ENCODE measurements at places on chromosomes 5 and 9.
A peak's percentile ranks its signal among the peaks of the same experiment; 100 is the strongest.

DNA sequence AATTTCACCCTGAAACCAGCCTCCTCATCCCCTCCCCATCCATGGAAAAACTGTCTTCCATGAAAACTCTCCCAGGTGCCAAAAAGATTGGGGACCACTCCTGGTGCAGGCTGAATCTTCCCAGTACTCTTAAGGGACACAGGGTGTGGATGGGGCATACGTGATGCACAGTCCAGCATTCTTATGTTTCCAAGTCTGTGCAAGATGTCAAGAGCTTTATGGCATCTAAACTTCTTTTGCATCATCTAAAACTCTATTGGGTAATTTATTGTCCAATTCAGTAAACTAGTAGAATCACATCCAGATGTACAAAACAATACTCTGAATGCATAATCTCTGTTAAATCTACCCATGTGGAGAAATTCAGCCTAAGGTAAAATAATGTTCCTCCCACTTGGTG is 9.3 kb upstream of the FGD3 start:
- DNase-seq = peak; percentile 12

GRCh38 chr9:70058569-70059116 is 15.0 kb downstream of the MAMDC2 start:
- no peak for DNase-seq

DNA sequence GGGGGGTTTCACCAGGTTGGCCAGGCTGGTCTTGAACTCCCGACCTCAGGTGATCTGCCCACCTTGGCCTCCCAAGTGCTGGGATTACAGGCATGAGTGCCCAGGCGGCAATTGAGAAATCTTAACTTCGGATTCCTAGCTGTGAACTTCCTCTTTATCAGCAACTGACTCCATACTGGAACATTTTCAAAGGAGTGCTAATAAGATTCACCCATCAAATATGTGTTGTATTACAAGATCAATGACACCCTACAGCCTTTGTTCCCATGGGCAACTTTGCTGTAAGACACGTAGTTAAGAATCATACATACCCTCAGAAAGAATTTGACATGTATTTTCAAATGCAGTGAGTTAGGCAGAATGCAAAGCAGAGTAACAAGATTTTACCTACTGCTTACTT is 23.1 kb upstream of the ACOT12 start:
- DNase-seq = no peak

DNA sequence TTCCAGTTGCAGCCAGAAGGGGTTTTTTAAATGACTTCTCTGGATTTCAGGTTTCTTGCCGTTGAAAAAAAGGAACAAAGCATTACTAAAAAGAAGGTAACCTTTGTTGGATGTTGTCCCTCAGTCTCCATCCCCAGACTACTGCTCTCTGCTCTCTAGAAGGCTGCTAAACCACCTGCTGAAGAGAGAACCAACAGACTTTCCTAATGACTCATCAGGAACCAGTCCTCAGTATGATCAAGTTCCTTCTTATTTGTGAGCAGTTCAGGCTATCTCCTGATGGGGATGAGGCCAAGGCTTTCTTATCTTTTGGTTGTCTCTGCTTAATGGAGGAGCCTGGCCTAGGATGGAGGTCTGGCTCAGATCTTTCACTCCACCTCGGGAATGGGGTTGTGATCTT is 4.1 kb downstream of the KIF4B start:
- DNase-seq = no peak

- DNase-seq = no peak
Measured at GRCh38 chr5:138844812-138845513, 30.2 kb downstream of the LRRTM2 start.

GRCh38 chr5:156366521-156366920 is 39.6 kb downstream of the SGCD start:
- no peak for DNase-seq

GRCh38 chr5:122715095-122715494 is 59.8 kb upstream of the SNX2 start:
- peak; percentile 29 for DNase-seq

DNA sequence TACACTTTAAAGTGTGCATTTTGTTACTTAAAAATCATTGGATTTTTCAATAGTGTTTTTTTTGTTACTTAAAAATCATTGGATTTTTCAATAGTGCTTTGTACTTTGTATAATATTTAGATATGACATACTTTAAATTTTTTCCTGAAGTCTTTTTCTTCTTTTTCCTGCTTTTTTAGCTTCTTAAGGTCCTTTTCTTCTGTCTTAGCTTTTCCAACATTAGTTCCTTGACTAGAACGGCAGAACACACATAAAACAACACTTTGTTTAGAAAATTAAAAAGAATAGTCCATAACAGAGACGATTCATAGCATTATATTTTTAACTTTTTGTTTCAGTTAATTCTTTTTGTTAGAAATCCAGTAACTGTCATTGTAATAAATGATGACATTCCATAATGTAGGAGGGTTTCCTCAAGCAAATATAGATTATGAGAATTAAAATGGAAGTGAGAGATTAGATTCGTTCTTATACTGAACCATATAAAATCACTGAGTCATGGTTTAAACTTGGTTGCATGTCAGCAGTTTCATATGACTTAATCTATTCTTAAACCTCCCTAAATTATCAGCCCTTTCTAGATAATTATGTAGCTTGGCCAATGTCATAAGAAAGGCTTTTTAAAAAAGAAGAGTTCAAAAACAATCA is 45.3 kb upstream of the RICTOR start:
- no peak for DNase-seq

DNA sequence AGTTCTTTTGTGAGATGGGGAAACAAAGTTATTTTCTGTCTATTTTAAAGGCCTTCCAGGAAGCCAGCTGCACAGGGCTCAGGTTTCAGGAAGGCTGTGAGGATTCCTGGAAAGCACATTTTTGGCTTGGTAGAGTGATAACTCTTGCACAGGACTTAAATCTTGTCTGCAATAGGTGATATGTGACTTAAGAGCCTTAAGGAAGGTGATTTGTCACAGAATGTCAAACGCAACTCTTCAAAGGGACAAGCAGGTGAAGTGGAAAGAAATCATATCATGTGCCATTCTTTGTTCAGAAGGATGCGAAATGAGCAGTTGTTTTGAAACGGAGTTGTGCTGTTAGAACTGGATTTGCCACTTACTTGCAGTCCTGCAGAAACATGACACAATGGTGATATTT is 459.3 kb downstream of the MAT2B start:
- DNase-seq = no peak

- DNase-seq = no peak
Measured at GRCh38 chr5:2334719-2335118, 416.8 kb downstream of the IRX2 start.

- no peak for DNase-seq
Measured at GRCh38 chr9:2120926-2121689, 106.0 kb downstream of the SMARCA2 start.

- DNase-seq = no peak
Measured at GRCh38 chr9:87849144-87849758, 33.4 kb upstream of the SPATA31E1 start.

- no peak for DNase-seq
Measured at GRCh38 chr5:140524003-140524402, 23.5 kb upstream of the EIF4EBP3 start.

- DNase-seq = no peak
Measured at GRCh38 chr9:137708590-137709284, 89.9 kb downstream of the EHMT1 start.

DNA sequence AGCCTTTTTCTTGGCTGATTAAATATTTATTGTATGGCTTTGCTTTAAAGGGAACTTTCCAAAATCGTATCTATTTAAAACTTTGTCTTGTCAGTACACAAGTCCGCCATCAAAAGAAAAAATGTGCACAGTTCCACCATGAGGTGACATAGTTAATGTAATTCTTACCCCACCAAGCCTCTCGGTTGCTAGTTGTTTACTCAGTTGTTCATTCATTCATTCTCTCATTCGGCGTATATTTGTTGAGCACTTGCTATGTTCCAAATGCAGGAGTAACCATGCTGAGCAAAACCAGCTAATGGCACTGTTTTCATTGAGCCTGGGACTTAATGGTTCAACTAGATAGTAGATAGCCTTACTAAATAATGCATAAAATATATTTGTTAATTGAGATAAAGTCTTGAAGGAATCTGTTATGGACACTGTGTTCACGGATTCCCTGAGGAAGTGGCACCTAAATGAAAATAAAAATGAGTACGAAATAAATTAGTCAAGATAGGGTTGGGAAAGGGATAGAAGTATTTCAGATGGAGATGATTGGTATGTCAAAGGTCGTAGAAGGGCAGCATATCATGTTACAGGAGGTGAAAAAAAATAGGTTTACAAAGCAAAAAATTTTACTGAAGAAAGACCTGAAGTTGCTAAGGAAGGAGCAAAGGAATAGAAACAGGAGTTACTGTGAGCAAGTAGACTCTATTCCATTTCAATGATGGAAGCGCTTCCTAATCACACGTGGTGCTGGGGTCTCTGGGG is 1.5 kb downstream of the DCAF10 start:
- DNase-seq = no peak

- no peak for DNase-seq
Measured at GRCh38 chr9:127970401-127971313, 10.1 kb downstream of the EEIG1 start.

DNA sequence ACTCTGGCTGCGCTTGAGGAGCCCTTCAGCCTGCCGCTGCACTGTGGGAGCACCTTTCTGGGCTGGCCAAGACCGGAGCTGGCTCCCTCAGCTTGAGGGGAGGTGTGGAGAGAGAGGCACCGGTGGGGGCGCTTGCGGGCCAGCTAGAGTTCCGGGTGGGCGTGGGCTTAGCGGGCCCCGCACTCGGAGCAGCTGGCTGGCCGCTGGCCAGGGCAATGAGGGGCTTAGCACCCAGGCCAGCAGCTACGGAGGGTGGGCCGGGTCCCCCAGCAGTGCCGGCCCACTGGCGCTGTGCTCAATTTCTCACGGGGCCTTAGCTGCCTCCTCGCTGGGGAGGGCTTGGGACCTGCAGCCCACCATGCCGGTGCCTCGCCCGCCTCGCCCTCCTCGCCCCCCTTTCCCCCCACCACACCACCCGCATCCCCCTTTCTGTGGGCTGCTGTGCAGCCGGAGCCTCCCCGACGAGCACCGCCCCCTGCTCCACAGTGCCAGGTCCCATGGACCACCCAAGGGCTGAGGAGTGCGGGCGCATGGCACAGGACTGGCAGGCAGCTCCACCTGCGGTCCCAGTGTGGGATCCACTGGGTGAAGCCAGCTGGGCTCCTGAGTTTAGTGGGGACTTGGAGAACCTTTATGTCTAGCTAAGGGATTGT is 954.5 kb downstream of the DTWD2 start:
- no peak for DNase-seq

GRCh38 chr9:94984891-94985476 is 258.5 kb downstream of the AOPEP start:
- no peak for DNase-seq

DNA sequence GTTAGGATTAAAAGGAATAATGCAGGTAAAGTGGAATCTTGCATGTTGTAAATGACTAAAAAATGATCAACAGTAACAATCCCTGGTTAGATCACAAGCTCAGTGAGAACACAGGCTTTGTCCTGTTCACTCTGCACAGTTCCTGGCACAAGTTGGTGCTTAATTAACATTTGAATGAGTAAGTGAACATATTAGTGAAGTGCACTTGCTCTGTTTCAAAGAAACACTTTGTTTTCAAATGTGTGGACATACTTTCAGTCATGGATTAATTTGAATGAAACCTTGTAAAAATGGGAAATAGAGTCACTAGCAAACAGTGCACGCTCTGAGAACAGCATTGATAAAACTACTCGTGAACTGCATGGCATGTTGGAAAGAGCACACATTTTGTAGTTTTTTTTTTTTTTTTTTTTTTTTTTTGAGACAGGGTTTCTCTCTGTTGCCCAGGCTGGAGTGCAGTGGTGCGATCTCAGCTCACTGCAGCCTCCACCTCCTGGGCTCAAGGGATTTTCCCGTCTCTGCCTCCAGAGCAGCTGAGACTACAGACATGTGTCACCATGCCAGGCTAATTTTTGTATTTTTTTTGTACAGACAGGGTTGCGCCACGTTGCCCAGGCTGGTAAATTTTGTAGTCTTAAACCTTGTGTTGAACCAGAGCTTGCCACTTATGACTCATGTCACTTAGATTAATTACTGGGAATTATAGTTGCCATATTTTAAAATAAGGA is 159.9 kb downstream of the LURAP1L start:
- DNase-seq = no peak

- peak; percentile 11 for DNase-seq
Measured at GRCh38 chr5:157459715-157460599, at the start of gene NIPAL4. Gene NIPAL4, plus strand, starts transcription at chr5:157460213. Its CDS starts 108 bp downstream, at chr5:157460321.

DNA sequence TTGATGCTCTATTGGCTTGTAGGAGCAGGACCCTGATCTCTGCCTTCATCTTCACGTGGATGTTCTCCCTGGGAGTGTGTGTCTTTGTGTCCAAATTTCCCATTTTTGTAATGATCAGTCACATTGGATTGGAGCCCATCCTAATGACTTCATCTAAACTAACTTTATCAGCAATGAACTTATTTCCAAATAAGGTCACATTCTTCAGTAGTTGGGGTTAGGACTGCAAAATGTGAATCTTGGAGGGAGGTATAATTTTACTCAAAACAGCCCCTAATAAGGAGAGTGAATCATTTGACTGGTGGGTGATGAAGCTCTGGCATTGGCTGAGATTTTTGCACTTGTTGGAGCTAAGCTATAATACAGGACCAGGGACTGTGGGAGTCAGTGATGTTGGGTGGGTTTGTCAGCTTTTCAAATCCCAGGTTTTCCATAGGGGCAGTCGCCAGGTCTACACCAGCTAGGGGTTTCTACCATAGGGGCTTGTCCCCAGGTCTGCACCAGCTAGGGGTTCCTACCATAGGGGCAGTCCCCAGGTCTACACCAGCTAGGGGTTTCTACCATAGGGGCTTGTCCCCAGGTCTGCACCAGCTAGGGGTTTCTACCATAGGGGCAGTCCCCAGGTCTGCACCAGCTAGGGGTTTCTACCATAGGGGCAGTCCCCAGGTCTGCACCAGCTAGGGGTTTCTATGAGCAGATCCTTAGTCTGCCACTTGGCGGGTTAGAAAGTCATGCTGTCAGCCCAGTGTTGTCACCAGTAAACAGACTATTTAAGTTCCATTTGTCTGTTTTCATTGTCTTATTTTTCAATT is 382.6 kb upstream of the DAP start:
- no peak for DNase-seq

DNA sequence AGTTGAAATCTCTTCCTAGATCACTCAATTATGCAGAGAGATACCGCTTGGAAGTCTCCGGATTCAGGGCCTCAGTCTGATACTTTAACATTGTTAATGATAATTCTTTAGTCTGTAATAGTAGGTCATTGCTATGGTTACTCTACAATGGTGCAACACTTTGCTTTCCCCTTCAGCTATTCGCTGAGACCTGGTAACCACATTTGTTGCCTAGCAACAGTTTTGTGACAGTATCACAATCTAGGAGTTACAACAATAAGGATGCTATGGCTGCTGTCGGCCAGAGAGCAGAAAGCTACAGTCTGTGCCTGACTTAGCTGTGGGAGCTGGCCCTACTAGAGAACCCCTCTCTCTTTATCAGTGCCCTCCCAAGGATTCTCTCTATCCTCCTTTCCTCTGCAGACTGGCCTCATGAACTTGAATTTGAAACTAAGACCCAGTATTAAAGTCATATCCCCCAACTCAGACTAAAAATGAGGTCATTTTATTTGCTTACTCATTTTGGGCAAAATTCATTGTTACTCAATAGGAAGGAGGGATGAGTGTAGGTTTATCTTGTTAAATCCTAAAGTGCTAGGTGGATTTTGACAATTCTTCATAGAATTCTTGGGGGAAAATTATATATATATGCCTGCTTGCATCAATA is 39.3 kb downstream of the NR2F1 start:
- DNase-seq = peak; percentile 14

GRCh38 chr9:136348691-136349090 is 14.9 kb downstream of the DNLZ start:
- no peak for DNase-seq

- DNase-seq = no peak
Measured at GRCh38 chr9:126233175-126233574, 93.5 kb upstream of the MVB12B start.

GRCh38 chr5:180074462-180074861 is 2.9 kb upstream of the RNF130 start:
- no peak for DNase-seq

All from inflammatory macrophage treated with lipopolysaccharide for 4 hours (primary cell).